NCI-H187 treated with DMSO at 0.1 percent for 48 hours (cell line): ENCODE measurements at places on chromosomes 12 and 14.

GRCh38 chr12:47328831-47329545 lies 249.2 kb upstream of the AMIGO2 start:
- no peak for DNase-seq

DNA sequence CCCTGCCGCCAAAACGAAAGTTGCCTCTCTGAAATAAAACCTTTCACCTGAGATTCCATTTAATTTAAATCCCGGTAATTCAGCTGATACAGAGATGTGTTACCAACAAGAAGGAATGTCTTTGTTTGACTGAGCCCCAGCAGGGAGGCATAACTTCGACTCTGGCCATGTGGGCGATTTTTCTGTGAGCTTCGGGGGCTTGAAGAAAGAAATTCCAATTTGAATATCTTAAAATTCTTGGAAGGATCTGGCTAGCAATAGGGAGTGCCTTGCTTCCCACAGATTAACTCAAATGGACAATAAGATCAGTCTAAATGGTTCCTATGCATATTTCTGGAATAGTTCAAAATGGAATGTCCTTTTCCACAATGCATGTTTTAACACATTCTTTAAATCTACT lies 252.5 kb upstream of the TMPO start:
- no peak for DNase-seq

GRCh38 chr14:94052662-94053061 lies 26.5 kb downstream of the OTUB2 start:
- no peak for DNase-seq

GRCh38 chr14:101821528-101821927 lies 60.0 kb downstream of the PPP2R5C start:
- DNase-seq = no peak

DNA sequence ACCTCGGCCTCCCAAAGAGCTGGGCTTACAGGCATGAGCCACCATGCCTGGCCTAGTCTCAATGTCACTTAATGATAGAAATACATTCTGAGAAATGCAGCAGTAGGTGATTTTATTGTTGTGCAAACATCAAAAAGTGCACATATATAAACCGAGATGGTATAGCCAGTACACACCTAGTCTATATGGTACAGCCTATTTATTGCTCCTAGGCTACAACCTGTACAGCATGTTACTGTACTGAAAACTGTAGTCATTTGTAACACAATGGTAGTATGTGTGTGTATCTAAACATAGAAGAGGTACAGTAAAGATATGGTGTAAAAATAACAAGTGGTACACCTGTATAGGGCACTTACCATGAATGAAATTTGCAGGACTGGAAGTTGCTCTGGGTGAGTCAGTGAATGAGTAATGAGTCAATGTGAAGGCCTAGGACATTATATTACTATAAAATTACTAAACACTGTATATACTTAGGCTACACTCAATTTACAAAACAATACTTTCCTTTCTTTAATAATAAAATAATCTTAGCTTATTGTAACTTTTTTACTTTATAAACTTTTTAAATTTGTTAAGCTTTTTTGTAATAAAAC lies 166.7 kb upstream of the SYT1 start:
- no peak for DNase-seq

- DNase-seq = no peak
These were observed 5.1 kb upstream of the SDS start for GRCh38 chr12:113408756-113409298.

DNA sequence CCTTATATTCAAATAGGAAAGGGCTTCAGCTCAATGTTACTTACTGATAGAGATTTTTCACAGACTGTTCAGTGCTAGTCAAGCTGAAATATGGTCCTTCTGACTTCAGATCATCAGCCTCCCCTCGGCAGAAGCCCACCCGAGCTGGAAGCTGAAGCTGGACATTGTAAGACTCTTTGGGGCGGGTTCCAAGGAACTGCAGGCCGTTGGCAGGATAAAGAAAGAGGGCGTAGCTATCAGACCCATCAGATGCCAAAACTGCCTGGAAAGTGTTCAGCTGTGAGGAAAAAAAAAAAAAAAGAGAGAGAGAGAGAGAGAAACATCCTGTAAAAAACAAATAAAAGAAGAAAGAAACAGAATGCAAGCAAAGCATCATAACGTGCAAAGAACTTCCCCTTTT lies 8.8 kb downstream of the NID2 start:
- no peak for DNase-seq

- DNase-seq = no peak
These were observed 547.3 kb upstream of the NOVA1 start for GRCh38 chr14:27145170-27145569.

- DNase-seq = no peak
These were observed 38.9 kb downstream of the KCNC2 start for GRCh38 chr12:75170640-75171185.

GRCh38 chr12:33439587-33440011 lies at the start of gene SYT10:
Gene SYT10 (minus strand): TSS chr12:33439819. CDS start chr12:33439522, 297 bp downstream.
- DNase-seq = no peak

DNA sequence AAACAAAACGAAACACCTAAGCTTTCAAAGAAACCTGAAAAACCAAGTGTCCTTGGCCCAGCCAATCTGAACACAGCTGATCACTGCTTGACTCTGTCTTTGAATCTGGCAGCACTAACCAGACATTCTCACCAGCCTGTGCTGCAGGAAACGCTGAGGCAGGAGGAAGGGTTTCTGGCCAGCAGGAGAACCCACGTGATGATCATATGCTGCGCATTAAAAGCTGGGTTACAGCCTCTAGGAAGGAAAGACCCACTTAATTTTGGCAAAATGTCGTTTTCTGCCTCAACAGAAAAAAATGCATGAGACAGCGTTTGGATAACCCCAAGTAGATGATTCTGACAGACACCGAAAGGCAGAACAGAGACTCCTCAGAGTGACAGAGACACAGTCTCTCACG lies 9.8 kb downstream of the APPL2 start:
- DNase-seq = no peak

- DNase-seq = no peak
These were observed 39.1 kb upstream of the PNMA1 start for GRCh38 chr14:73753124-73753886.

DNA sequence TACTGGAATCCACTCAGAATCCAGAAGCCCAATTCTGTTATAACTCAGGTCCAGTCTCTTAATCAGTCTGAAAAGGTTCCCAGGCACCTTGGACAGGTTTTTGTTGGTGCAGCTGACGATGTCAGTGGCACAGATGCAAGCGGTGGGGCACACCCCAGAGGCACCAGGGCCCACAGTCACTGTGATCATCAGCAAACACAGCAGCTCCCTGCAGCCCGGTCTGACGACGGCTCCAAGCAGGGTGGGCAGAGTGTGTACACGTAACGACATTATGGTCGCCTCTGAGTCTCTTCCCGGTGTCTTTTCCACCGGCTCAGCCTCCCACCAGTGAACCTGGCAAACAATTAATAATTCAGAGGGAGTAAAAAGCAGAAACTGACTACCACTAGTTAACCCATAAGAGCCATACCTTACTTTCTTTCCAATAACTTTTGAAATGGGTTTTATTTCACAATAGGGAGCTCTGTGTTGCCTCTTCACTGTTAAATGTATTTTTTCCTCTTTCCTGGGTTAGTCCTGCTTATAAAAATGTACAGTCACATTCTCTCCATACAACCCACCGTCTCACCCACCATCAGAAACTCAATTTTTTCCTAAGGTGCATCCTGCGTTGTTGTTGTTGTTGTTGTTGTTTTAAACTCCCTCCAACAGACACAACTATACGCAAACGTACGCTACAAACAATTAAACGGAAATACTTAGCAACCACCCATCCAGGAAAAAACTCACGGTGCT lies 521 bp upstream of the PCED1B start:
- no peak for DNase-seq

GRCh38 chr12:119686355-119686754 lies 18.4 kb downstream of the PRKAB1 start:
- no peak for DNase-seq

DNA sequence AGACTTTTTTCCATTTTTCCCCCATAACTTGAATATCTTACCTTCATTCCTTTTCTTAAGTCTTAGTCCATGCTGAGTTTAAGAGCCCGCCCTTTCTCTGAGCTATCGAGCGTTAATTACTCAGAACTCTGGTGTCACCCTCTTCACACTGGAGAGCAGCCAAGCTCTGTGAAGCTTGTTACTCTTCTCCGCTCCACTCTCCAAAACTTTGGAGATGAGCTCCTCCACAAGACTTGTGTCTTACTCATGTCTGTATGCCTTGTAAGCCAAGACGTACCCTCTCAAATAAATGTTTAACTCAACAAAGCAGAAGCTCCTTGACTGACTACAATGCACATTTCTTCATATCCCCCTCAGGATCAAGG lies 54.7 kb downstream of the DICER1 start:
- no peak for DNase-seq

GRCh38 chr12:51891843-51892242 lies 3.9 kb downstream of the ANKRD33 start:
- no peak for DNase-seq

GRCh38 chr12:118611295-118611694 lies 234.9 kb downstream of the SUDS3 start:
- no peak for DNase-seq

DNA sequence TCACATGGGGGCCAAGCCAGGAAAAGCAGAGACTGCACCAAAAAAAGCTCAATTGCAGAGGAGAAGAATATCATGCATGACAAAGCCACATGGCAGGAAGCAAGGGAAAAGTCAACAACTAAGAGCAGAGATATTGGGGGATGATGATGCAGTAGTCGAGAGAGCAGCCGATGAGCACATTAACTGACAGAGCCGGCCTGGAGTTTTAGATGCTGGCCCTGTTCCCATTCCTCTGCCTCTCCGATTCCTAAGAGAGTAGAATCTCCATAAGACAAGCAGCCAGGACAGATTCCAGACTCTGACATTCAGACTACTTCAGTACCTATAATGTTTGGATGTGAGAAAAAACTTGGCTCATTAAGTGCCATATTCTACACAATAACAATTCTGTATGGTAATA lies 155.9 kb downstream of the KCNH5 start:
- DNase-seq = no peak

DNA sequence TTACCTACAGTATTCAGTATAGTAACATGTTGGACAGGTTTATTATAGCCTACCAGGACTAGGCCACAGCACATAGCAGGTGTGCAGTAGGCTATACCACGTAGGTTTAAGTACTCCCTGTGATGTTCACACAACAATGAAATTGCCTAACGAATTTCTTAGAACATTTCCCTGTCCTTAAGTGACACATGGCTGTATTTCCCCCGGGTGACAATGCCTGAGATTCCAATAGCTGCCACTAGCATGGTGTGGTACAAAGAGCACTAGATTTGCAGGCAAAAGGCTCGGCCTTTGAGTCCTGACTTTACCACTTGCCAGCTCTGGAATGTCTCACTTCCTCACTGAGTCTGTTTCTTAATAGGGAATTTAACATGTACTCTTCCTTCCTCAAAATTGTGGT lies 19.7 kb downstream of the PTPN21 start:
- no peak for DNase-seq
